Right cardiac atrium (tissue), 5 donors: ENCODE measurements at places on chromosomes 13 and 19. TPM values are rescaled to one million over a fixed set of nuclear protein-coding genes. Genes with fewer than 3 reads are reported as not detected.
A peak's percentile ranks its signal among the peaks of the same experiment; 100 is the strongest.

DNA sequence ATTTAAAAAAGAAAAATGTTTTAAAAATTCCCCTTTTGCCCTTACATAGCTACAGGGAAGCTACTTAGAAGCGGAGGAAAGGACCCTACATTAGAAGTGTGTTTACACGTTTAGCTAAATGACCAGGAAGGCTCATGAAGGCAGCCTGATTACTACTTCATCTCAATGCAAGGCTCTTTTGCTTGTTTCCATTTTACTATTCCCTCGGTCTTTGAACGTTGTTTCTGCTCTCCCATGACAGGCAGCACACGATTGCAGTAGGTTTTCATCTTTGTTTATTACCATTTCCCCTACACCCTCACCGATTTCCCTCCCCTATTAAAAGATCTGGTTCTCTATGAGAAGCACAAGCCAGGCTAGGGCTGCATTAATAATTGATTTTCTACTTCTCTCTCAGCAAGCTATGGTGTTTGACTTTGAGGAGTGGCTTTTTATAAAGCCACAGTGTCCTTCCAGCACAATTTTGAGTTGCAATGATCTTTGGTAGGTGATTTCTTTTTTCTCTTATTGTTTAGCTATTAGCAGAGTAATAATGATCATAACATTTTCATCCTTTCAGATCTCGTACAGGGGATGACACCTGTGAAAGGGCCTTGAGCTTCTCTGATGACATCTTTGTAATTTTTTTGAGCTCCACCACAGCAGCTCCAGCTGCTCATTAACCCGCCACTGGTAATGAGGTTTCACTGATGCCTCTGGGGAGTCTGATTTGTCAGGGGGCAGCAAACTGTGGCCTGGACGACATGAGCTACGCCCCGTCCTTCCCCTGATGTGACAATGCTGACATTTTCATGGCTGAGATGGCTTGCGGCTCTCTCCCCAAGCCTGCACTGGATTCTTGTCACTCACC is 670.3 kb downstream of the UQCRFS1 start:
- DNase-seq = no peak

DNA sequence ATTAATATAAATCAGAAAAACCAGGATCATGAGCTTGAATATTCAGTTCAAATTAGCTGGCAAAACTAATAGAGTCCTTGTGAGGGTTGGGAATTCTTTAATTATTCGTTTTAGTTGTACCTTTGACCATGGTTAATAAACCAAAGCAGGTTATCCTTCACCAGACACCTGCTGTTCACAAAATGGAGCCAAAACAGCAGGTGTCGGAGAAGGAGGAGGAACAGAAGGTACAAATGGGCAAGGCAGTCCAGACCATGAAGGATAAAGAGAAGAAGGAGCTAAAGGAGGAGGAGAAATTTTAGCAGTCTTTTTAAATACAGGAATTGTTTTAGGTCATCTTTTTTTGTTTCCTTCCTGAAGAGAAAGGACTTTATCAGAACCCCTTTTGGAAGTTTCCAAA is 106.1 kb downstream of the NHLRC3 start:
- DNase-seq = no peak

DNA sequence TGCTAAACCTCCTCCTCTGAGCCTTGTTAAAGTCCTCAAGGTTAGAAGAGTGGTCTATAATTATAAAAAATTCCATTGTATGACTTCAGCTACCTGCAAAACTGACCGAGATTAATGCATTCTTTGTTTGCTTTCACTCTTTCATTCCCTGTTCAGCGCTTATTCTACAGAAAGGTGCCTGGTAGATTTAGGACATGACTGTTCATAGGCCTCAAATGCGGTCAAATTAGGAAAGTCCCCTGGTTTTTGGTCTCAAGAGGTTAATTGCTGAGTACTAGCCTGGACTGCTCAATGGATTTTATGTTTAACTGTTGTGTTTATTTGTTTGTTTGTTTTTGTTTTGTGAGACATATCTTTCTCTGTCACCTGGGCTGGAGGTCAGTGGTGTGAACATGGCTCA is 35.4 kb downstream of the KL start:
- no peak for DNase-seq

DNA sequence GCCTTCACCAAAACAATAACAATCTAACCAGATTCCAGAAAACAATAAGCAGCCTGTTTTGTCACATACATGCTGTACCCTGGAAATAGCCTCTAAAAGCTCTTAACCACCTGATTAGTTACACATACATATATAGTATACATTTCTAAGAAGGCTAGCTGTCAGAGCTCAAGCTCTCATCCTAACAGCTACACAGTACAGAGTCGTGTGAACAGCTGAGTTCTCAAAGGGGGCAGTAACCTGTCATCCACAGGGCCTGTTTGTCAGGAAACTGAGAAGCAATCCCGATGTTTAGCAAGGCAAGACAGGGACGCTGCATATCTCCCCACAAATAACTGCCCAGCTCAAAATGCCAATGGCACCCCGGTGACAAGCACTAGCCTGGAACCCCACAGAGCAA is 56.9 kb downstream of the STK24 start:
- DNase-seq = no peak

DNA sequence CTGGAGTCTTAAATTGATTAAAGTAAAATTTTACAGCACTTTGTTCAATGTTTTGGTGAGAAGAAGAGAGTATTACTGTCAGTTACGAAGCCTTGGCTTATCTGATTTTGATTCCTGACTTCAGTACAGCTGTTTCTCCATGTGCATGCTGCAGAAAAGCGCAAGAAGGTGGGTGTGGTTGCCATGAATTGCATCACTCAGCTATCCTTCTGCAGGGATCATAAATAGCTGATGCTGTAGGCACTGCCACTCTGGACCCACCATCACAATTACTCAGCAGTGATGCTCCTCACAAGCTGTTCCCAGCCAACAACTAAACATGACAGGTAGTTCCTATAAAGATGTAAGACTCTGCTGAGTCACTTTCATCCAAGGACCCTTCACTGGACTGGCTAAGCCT is 321.2 kb downstream of the IRS2 start:
- no peak for DNase-seq

GRCh38 chr13:28533125-28533436 is 38.2 kb upstream of the FLT1 start:
- DNase-seq = no peak

DNA sequence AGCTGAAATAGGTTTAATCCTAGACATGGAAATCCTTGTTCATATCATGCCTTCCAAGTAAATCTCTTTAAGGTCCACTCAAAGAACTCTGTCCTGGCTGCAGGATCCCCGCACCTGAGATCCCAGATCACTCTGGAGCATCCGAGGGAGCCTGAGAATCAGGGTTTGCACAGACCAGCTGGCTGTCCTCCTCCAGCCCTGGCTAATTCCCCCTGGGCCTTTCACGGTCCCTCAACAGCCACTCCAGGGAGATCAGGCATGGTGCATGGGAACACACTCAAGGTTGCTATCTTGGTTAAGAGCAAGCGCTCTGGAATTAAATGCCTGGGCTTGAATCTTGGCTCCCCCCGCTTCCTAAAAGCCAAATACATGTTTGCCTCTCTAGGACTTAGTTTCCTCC is 130.8 kb downstream of the IRS2 start:
- DNase-seq = peak; percentile 52

GRCh38 chr13:25200783-25201182 is 28.7 kb upstream of the AMER2 start:
- no peak for DNase-seq

- DNase-seq = peak; percentile 88
Observed at GRCh38 chr19:12611361-12611699, 610 bp downstream of the ZNF791 start.

DNA sequence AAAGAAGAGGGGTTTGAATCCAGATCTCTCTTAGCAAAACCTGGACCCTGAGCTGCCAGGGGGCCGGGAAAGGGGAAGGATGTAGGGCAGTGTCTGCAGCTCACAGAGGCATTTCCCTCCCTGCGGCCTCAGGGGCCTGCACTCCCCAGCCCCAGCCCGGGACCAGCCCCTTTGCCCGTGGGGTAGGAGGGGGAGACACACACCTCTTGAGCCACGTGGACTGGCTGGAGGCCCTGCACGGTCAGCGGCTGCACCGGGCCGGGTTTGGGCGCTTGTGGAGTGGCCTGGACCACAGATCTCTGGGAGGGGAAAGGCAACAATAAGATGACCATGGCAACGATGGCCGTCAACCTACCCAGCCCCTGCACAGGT is 26.9 kb downstream of the RFX1 start:
- peak; percentile 66 for DNase-seq

Gene THSD8
- 3.6 TPM for total RNA-seq

Gene PSG2
- not detected for total RNA-seq

Gene ZNF235
- 5.0 TPM for total RNA-seq

Gene CEACAM4
- 0.31 TPM for total RNA-seq
